Midbrain (tissue), 1 donor: ENCODE measurements at places on chromosomes 6 and 20.

GRCh38 chr20:4797275-4797674 is 75.6 kb downstream of the PRND start:
- DNase-seq: no peak

- DNase-seq: no peak
Measured at GRCh38 chr6:12818324-12818723, 101.8 kb downstream of the PHACTR1 start.

DNA sequence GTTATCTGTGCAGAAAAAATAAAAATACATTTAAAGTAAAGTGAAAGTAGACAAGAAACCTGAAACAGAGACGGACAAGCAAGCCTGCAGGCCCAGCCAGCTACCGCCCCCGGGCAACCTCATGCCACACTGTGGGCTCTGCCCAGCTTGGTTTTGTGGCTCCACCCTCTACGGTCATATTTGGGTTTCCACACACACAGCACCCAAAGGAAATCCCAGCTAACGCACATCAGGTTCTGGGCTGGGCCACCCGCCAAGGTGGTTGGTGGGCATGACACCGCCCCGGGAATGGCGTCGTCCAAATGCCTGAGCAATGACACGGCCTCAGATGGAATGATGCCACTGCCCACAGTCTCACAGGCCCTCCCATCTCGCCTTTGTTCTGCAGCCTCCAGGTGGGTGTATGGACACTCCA is 22.9 kb downstream of the FAM110A start:
- DNase-seq: no peak

DNA sequence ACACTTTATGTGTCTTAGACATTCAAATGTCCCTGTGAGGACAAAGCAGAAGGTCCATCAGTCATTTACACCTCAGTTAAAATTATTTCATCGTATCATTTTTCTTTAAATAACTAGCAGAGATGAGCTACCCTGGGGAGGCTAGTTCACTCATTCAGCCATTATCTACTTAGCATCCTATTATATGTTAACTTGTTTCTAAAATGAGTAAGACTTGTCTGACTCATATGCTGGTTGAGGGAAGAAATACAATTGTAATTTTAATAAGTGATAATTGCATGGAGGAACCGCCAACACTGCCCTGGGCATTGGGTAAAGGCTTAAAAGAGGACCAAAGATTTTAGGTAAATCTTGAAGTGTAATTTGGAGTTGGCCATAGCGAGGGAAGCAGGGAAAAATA is 12.4 kb upstream of the PTPRK start:
- no peak for DNase-seq

DNA sequence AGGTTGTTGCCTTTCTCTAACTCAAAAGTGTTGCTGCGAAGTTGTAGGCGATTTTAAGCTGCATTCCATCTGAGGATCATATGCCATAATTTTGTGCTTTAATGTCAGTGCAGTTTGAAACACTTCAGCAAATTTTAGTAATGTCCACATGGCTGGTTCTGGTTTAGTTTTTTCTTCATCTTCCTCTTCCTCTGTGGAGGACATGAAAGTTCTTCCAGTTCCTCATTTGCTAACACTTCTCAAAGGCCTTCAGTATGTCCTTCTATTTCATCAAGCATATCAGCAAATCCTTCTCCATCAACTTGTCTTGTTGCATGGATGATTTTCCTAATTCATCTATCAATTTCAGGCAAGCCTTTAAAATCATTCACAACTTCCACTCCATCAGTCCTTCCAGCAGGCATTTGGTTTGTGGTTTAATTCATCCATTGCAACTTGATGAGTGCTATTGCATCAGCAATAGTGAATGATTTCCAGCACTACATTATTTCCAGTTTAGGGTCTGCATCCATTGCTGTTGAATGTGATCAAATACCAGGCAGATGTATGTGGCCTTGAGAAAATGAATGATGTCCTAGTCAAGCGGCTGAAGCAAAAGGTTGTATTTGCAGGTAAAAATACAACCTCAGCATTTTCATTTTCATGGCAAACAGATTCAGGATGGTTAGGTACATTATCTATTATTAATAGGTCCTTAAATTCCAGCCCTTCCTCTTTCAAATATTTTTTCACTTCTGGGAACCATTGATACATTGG is 20.2 kb downstream of the SHLD1 start:
- no peak for DNase-seq

GRCh38 chr6:8588176-8588575 is 152.8 kb upstream of the SLC35B3 start:
- no peak for DNase-seq

GRCh38 chr6:32623693-32624092 is 13.5 kb upstream of the HLA-DQA1 start:
- no peak for DNase-seq
